T-helper 17 cell (primary cell): ENCODE measurements at places on chromosomes 1 and 21.

GRCh38 chr1:32858136-32858535, 12.6 kb downstream of the FNDC5 start:
- DNase-seq = no peak

DNA sequence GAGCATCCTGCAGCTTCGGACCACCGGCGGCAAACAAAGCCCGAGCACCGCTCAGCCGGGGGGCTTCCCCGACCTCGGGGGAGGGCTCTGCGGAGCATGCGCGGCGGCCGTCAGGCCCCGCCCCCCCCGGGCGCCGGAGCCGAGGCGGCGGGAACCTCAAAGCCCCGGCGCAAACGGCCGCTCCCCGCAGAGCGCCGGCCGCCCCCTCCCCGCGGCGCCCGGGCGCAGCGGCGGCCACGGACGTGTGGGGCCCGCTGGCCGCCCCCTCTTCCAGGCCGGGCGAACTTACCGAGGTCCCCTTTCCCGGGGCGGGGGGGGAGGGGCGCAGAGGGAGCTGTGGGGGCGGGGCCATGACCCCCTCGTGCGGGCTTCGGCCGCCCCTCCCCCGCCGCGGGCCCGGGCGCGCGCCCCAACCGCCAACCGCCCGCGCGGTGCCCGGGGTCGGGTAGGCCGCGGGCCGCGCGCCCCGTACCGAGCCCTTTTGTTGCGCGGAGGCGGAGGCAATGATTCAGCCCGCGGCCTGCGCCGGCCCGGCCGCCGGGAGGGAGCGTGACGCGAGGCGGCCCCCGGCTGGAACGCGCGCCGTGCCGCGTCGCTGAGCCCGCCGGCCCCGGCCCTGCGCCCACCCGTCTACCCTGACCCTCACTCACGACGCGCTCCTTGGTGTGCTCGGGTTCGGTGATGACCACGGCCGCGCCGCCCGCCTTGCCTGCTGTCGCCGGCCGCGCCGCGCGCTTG, 1.7 kb downstream of the RCC2 start:
- DNase-seq = peak; percentile 43

- no peak for DNase-seq
These were observed 112.4 kb upstream of the BEND5 start for GRCh38 chr1:48889082-48889481.

DNA sequence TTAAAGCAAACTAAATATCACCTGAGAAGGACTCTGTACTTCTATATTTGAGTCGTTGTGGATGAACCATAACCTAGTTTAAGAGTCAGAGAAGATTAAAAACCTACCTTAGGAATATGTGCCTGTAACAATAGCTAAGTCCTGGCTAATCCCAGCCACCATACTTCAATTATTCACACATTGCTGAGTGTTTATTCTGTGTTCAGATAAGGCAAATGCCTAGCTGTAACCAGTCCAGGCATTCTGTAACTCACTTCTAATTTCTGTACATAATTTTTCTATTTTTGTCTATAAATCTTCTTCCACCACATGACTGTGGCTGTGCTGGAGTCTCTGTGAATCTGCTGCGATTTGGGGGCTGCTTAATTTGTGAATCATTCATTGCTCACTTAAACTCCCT, 441.9 kb upstream of the ADAMTS5 start:
- no peak for DNase-seq

GRCh38 chr1:19036041-19036812, 79.8 kb upstream of the IFFO2 start:
- DNase-seq = no peak

DNA sequence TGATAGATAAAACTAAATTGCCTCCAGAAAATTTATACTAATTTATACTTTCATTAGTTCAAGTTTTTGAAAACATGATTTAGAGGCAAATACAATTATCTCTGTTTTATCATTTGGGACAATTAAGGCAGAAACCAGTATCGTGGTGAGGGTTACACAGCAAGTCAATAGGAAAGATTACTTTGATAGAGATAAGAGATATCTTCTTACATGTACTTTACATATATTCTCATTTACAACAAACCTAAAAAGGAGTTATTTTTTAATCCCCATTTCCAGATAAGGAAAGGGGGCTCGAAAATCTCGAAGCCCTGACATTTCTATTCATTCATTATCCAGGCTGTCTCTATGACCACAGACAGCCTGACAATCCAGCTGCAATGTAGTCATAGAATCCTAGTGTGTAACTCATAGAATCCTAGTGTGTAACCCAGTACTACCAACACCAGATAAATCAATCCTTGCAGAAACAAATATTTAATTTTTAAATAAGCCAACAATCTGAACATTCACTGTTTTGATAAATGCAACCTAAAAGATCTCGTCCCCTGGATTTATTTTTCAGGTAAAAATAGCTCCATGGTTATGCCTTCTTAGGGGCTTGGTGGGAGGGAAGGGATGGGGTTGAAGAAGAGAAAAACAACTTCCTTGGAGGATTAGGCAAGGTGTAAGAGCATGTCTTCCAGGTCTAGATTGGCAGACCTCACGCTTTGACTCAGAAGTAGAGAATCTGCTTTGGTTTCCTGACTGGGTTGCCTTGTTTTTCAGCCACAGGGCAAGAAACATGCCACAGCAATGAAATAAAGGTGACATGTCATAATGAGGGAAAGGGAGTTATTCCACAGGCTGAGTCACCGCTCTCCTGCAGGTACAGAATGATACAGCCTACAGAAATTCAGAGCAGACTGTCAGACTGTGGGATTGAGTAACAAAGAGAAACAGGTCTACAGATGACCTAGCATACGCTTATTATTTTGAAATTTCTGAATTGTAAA, 45.6 kb downstream of the IRF2BP2 start:
- no peak for DNase-seq

DNA sequence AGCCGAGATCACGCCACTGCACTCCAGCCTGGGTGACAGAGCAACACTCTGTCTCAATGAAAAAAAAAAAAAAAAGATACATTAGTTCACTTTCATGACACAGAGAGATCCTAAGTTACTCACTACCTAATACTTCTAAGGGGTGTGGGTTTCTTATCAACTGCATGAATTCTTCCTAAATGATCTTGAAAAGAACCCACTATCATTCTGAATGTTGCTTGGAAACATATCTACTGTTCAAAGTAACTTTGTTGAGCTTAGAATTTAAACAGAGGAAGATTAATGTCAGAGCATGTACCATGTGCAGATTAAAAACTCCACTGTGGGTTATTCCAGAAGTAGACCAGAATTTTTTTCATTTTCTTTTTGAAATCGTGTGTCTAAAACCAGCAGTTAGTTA, 241.5 kb downstream of the LTN1 start:
- DNase-seq = no peak

DNA sequence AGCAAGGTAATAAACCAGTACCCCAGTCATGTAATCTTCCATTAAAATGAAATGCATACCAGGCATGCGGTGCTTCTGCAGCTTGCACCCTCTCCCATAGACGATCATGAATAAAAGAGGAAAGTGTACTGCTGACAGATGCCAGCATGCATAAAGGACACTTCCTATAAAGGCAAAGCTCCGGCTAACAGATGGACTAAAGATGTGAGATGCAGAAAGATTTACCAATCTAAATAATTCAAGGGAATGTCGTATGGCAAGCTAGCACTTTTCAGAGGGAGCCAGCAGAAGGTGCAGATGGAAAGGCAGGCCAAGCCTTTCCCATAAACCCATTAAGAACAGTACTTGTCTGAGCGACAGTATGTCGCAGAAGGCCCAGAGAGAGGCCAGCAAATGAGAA, 542.0 kb downstream of the NUF2 start:
- no peak for DNase-seq
